ENCODE measurements at places on chromosomes 2 and 18.

DNA sequence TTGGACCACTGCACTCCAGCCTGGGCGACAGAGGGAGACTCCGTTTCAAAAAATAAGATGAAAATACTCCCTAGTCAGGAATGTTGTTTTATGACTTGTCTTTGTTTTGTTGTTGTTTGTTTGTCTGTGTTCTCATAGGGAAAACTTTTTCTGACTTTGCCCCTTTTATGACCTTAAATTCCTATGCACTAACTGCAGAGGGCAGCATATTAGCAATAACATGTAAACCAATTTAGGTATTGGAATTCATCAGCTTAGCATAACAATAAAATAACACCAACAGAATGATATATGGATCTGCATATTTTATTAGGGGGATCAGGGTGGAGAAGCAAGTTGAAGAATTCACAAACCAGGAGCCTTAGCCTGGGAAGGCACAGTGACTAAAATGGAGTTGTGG lies 631.5 kb downstream of the SUCLG1 start:
- no peak for DNase-seq

- no peak for DNase-seq
These were observed 376.5 kb downstream of the TMEM182 start for GRCh38 chr2:103138123-103138901.

- no peak for DNase-seq
These were observed 324.2 kb upstream of the NCKAP5 start for GRCh38 chr2:133892352-133892913.

GRCh38 chr18:6718267-6718666 lies 11.2 kb upstream of the ARHGAP28 start:
- DNase-seq, result no peak

- no peak for DNase-seq
These were observed 59.2 kb upstream of the SCYGR2 start for GRCh38 chr2:227539465-227539956.

GRCh38 chr2:187503700-187504099 lies 50.5 kb downstream of the TFPI start:
- DNase-seq, result no peak

DNA sequence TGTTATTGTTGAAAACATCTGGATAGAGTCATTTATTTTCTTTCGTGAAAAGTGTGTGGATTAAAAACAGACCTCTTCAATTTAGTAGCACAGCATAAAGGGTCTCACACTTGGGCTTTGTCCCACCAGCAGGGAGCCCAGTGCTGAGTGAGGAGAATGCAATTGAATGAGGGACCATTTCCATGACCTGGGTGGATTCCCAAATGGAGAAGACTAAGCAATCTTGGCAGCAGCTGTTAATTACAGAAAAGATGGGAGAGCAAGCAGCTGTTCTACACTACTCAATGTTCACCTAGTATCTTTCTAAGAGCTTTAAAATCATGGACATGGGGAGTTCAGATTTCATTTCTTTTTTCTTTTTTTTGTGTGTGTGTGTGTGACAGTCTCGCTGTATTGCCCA lies 121.8 kb upstream of the FN1 start:
- DNase-seq, result no peak

GRCh38 chr2:179909845-179910734 lies 48.7 kb upstream of the ZNF385B start:
- no peak for DNase-seq

DNA sequence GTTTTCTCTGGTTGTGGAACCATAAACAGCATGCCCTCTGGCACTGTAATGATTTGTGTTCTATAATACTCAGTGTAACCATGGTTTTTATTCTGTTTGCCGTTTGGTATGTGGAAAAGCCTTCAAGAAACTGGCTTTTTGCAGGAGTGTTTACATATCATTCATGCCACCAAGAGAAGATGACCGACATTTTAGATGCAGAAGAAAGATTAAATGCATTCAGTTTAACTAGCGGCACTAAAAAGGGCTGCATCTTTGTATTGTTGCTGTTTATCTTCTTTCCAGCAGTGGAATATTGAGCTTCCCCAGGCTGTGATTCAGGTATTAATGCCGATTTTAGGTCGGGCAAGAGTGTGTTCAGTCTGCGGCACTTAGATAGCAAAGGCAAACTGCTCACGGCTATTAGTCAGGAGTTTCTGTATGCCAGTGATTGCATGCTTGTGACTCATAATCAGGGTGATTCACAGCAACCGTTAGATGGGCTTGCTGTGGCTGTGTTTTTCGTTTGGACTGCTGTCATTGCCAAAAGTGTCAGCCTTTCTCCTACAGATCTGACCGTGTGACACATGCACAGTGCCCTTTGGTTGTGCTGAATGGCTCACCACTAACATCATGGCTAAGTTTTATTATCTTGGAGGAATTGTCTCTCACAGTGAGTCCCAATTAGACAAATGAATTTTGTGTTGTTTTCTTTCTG lies 479.7 kb downstream of the PARD3B start:
- DNase-seq, result peak; percentile 97

DNA sequence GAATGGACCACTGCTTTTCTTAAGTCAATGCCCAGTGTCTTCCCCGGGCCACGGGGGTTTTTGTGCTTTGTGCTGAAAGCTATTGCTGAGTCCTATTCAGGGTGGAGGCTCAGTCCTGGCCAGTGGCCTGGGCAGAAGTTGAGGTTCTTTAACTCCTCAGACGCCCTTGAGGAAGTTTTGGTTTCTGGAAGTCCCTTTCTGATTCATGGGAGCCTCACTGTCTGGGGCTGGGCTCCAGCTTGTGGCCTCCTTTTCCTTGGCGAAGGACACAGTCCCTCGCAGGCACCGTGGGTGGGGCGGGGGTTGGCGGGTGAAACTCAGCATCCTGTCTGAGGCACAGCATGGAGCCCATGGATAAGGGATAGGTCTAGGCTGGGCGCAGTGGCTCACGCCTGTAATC lies 465.2 kb upstream of the HS6ST1 start:
- DNase-seq, result no peak

- no peak for DNase-seq
These were observed 19.4 kb downstream of the SERPINB13 start for GRCh38 chr18:63606526-63606925.

DNA sequence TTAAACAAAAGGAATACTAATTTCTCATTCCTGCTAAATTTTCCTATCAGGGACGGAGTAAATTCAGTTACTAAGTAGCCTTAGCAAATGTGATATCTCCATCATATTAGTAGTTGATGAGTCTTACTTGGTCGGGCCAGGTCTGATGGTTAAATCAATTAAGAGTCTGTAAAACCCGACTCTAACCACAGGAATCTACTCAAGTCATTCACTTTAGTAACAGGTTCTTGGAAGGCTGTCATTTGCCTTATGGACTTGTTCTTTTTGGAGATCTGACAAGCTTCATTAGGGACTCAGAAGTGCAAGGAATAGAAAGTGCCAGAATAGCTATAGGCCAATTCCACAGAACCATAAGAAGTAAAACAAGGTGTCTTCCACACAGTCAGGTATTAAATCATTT lies 119.0 kb downstream of the GCA start:
- no peak for DNase-seq

DNA sequence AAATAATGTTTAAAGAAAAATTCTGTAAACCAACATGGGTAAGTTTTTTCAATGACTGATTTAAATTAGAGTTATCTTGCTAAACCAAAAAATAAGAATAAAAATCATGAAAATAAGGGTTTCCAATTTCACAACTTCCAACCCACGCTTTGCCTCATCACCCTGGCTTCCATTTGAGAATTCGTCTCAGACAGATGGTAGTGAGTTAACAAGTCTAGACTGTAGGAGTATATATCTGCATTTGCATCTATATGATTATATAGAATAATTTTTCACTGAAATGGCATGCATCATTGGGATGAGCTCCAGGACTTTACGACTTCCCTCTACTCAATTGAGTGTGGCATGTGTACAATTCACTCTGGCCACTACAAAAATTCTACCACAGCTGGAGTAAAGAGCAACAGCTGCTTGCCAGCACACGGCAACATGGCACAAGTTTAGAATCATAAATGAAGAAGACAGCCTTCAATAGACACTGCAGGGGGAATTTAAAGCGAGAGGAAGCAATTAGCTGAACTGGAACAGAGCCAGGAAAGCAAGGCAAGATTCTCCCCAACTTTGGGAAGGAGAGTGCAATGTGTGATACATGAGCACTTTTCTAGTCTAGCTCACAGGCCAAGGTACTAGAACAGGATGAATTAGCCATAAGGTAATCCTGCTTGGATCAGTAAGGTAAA lies 1673.5 kb upstream of the CELF4 start:
- no peak for DNase-seq

Data from iris pigment epithelial cell (primary cell).